ENCODE measurements at places on chromosomes 5 and 9.

GRCh38 chr5:149273237-149273636 is 1.6 kb downstream of the AFAP1L1 start:
- no peak for DNase-seq
- H3K4me1 ChIP-seq: no peaks in the 10 kb centered on the region
- H3K27ac ChIP-seq: no peak overlapping the region
- no peak overlapping the region for H3K4me3 ChIP-seq

DNA sequence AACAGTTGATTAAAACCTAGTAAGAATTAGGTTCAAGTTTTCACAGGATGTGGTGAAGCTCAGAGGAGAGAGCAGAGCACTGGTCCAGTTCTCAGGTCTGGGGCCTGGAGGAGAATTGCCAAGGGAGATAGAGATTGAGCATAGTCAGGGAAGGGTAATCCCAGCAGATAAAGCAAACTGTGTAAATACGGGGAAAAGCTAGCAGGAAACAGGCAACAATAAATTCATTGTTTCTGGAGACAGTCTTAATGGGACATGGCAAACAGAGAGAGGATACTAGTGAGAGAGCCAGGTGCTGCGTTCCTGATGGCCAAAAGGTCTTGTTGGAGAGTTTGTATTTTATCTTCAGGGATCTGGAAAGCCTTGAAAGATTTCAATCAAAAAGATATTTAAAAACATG is 333.0 kb downstream of the PDE4D start:
- H3K36me3 ChIP-seq: no peaks in the 10 kb centered on the region
- no peak overlapping the region for H3K4me3 ChIP-seq
- no peak for DNase-seq
- no peaks in the 10 kb centered on the region for H3K4me1 ChIP-seq
- no peaks in the 10 kb centered on the region for H3K27me3 ChIP-seq

- H3K36me3 ChIP-seq: no peaks in the 10 kb centered on the region
- H3K27ac ChIP-seq: no peak overlapping the region
- no peaks in the 10 kb centered on the region for H3K27me3 ChIP-seq
- no peak for DNase-seq
Observed at GRCh38 chr5:174555726-174556125, 168.7 kb upstream of the MSX2 start.

- no peaks in the 10 kb centered on the region for H3K27me3 ChIP-seq
- no peak for DNase-seq
- H3K4me3 ChIP-seq: no peak overlapping the region
- H3K27ac ChIP-seq: no peak overlapping the region
- no peaks in the 10 kb centered on the region for H3K36me3 ChIP-seq
Observed at GRCh38 chr5:114319821-114320220, 42.0 kb upstream of the KCNN2 start.

DNA sequence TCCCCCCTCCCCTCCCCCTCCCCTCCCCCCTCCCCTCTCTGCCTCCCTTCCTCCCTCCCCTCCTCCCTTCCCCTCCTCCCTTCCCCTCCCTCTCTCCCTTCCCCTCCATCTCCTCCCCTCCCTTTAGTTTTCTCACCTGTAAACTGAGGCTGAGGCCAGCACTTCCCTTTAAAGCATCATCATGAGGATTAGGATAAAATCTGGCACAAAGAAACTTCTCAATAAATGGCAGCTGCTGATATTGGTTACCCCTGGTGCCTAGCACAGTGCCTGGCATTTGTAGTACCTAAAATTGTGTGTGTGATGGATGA is 41.9 kb downstream of the RAI14 start:
- H3K27me3 ChIP-seq: no peaks in the 10 kb centered on the region
- H3K36me3 ChIP-seq: no peaks in the 10 kb centered on the region
- H3K4me1 ChIP-seq: peaks cover 4% of the 10 kb centered on the region
- H3K27ac ChIP-seq: no peak overlapping the region
- H3K4me3 ChIP-seq: no peak overlapping the region
- no peak for DNase-seq

- peaks cover 31% of the 10 kb centered on the region for H3K4me1 ChIP-seq
- no peaks in the 10 kb centered on the region for H3K27me3 ChIP-seq
- H3K36me3 ChIP-seq: no peaks in the 10 kb centered on the region
- H3K27ac ChIP-seq: no peak overlapping the region
- H3K4me3 ChIP-seq: no peak overlapping the region
Observed at GRCh38 chr5:142792865-142793232, 22.7 kb downstream of the ARHGAP26 start.

DNA sequence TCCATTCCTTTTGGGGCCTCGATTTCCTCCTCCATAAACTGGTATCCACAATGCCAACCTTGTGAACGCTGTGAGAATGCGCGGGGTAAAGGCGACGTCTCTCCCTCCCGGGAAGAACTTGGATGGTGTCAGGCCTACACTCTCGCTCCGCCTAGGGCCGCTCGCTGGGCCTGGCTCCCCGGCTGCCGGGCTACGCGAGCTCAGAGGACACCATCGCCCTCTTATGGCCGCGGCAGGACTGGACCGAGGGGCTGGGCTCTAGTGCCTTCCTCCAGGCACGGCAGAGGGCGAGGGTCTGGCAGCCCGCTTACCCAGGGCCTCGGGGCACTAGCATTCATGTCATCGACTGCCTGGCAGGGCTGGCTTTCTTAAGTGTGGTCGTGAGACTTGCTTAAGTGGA is 1.3 kb upstream of the EXOSC2 start:
- no peaks in the 10 kb centered on the region for H3K27me3 ChIP-seq
- DNase-seq: no peak
- no peak overlapping the region for H3K4me3 ChIP-seq
- H3K27ac ChIP-seq: no peak overlapping the region
- H3K4me1 ChIP-seq: peaks cover 21% of the 10 kb centered on the region
- H3K36me3 ChIP-seq: peaks cover 8% of the 10 kb centered on the region

DNA sequence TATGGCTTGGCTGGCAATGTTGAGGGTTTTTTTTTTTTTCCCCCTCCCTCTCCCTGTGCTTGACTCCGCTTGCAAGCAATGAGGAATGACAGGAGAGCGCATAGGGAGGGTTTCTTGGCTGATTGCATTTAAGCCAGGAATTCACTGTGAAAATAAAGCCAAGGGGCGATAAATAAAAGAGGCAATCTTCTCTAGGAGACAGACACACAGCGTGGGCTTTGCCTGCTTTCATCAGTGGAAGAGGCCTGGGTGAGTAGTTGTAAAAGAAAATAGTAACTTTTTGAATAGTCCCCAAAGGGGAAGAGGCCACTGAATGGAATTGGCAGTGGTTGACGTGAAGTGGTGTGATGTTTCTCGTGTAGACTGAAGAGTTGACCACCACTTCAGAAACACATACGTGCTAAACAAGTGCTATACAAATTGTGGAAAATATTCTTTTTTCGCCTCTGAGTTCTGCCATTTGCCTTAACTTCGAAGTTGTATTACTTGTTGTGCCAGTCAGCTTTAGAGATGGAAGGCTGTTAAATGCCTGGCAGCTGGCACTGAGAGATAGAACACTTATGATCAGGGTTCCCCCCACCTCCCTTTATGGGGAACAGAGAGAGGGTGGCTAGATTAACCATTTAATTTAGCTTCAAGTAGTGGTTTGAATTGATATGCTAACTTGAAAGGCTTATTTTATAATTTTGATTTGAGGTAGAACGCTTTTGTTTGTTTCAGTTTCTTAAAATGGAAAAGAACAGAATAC is 3.0 kb downstream of the ZSWIM6 start:
- H3K27me3 ChIP-seq: no peaks in the 10 kb centered on the region
- H3K27ac ChIP-seq: no peak overlapping the region
- H3K4me1 ChIP-seq: peaks cover 15% of the 10 kb centered on the region
- no peak for DNase-seq
- no peaks in the 10 kb centered on the region for H3K36me3 ChIP-seq
- H3K4me3 ChIP-seq: no peak overlapping the region

DNA sequence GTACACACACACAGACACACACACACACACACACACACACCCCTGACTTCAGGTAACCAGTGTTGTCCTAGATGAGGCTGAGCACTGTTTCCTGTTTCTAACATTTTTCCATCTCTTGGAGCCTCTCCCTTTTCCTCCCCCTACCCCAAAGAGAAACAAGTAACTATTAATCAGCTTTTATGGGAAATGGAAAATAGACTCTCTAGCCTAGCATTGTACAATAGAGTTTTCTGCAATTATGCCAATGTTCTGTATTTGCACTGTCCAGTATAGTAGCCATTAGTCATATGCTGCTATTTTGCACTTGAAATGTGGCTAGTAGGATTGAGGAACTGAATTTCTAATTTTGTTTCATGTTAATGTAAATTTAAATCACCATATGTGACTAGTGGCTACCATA is 33.1 kb downstream of the RAB3C start:
- no peak overlapping the region for H3K4me3 ChIP-seq
- H3K4me1 ChIP-seq: no peaks in the 10 kb centered on the region
- no peak overlapping the region for H3K27ac ChIP-seq
- no peak for DNase-seq

- no peaks in the 10 kb centered on the region for H3K36me3 ChIP-seq
- no peak for DNase-seq
- no peaks in the 10 kb centered on the region for H3K4me1 ChIP-seq
- H3K27ac ChIP-seq: no peak overlapping the region
- no peaks in the 10 kb centered on the region for H3K27me3 ChIP-seq
- no peak overlapping the region for H3K4me3 ChIP-seq
Observed at GRCh38 chr5:32690153-32690552, 21.0 kb upstream of the NPR3 start.

DNA sequence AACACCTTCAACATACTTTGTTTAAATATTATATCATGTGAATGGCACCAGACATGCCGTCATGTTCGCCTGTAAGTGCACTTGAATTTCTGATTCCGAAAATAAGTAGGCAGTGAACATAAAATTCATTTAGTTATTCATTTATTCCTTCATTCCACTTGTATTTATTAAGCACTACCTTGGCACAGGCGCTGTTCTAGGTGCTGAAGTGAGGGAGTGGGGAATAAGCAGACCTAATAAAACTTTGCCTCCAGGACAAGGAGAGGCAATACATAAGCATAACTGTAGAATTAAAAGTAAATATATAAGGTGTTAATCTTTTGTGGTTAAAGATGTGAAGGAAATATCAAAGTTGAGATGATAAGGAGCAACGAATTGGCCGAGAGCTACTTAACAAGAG is 297.4 kb downstream of the TENT4A start:
- no peaks in the 10 kb centered on the region for H3K4me1 ChIP-seq
- H3K27ac ChIP-seq: no peak overlapping the region
- H3K4me3 ChIP-seq: no peak overlapping the region
- H3K36me3 ChIP-seq: no peaks in the 10 kb centered on the region

DNA sequence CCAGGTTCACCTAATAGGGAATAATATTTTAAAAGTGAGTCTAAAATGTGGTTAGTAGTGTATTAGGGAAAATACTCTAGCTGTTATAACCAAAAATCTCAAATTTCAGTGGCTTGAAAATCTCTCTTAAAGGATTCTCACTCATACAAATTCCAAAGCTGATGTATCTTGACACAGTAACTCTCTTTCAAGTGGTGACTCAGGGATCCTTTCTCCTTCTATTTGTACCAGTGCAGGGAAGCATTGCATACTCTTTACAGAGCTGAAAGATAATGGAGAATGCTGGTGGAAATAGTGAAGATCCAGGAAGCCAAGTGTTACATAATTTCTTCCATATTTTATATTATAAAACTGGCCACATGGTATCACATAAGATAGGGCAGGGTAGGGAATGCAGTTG is 560.2 kb upstream of the CDH9 start:
- no peaks in the 10 kb centered on the region for H3K4me1 ChIP-seq
- DNase-seq: no peak
- no peak overlapping the region for H3K27ac ChIP-seq
- no peaks in the 10 kb centered on the region for H3K36me3 ChIP-seq
- H3K27me3 ChIP-seq: no peaks in the 10 kb centered on the region

GRCh38 chr5:127358740-127359139 is 68.1 kb downstream of the MEGF10 start:
- H3K27ac ChIP-seq: no peak overlapping the region
- H3K36me3 ChIP-seq: no peaks in the 10 kb centered on the region
- H3K27me3 ChIP-seq: no peaks in the 10 kb centered on the region

DNA sequence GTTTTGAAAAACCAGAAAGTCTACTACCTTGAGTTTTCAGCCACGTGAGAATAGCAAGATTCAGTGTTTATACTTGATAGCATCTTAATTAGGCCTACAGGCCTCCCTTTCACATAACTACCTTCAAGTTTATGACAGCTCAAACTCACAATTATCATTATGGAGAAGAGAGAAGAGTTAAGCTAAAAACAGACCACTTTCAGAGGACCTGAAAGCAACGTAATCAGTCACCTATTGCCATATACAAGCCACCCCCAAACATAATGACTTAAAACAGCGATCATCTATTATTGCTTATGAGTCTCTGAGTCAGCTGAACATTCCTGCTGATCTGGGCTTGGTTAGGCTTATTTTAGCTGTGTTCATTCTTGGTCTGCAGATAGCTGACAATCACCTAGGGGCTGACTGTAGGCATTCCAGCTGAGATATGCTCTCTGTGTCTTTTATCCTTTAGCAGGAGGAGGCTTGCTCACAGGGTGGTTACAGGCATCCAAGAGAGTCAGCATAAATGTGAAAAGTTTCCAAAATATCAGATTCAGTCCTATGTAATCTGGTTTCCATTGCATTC is 130.9 kb downstream of the COX7C start:
- no peak for DNase-seq
- H3K36me3 ChIP-seq: no peaks in the 10 kb centered on the region
- no peaks in the 10 kb centered on the region for H3K4me1 ChIP-seq
- no peak overlapping the region for H3K4me3 ChIP-seq
- no peak overlapping the region for H3K27ac ChIP-seq

DNA sequence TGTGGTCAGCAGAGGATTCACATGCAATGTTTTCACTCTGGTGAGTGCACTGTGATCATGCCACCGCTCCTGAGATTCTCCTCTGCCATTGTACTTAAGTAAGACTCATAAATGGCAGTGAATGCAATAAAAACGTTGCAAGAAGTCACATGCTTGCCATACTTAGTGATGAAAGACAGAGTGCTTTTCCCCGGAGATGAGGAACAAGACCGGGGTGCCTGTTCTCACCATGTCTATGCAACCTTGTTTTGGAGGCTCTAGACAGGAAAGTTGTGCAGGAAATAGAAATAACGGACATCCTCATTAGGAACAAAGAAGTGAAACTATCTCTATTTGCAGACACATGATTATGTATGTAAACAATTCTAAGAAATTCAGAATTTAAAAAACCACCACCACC is 84.7 kb upstream of the IRX2 start:
- H3K4me1 ChIP-seq: no peaks in the 10 kb centered on the region
- H3K36me3 ChIP-seq: no peaks in the 10 kb centered on the region
- H3K27me3 ChIP-seq: no peaks in the 10 kb centered on the region
- H3K27ac ChIP-seq: no peak overlapping the region

GRCh38 chr9:69546265-69546664 is 125.9 kb downstream of the APBA1 start:
- no peak for DNase-seq
- H3K27me3 ChIP-seq: no peaks in the 10 kb centered on the region
- no peaks in the 10 kb centered on the region for H3K36me3 ChIP-seq
- no peak overlapping the region for H3K27ac ChIP-seq

DNA sequence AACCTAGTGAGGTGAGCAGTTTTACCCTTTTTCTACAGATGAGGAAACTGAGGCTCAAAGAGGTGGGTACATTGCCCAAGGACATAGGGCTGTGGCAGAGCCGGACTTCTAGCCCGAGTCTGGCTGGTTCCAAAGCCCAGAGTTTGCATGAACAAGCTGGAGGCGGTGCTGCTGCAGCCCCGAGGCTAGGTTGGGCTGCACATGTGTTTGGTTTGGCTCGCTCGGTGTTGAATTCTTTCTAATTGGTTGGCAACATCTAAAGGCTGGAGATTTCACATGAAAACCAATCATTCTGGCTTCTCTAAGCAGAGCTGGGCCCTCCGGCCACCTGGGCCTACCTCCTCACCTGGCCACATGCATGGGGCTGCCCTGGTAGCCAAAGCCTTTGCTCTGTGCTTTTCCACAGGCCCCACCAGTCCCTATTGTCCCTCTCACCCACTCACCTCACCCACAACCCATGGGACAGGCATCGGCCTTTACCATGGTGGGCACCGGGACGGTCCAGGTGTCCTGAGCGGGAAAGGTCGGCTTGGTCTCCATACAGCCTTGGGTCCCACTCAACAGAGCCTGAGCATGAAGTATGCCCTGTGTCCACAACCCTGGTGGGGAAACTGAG is 262.3 kb downstream of the NSG2 start:
- no peaks in the 10 kb centered on the region for H3K36me3 ChIP-seq
- DNase-seq: no peak
